SW 1271 (cell line): ENCODE measurements at places on chromosomes 13 and 19.

DNA sequence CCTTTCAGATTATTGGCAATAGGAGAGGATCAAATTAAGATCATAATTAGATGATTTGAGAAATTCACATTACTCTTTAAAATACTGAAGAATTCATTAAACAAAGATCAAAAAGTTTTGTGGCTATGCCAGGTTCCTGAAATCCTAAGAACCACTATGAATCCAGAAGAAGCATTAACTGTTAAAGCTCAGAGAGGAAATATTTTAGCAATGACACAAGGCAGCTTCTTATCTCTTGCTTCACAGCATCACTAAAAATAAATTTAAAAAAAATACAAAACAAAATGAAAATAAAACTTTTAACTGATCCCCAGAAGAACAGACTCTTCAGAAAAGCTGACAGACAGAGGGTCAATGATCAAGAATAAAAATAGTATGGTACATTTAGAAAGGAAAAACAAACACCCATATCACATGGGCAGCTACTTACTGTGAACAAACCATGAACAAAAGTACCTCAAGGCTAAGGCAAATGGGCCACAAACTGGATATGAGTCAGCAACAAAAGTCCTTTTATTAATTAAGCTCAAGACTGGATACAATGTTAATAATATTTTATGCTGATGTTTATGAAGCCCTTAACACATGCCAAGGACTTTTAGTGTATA, 19.6 kb downstream of the RNF6 start:
- no peak for DNase-seq

- DNase-seq, result no peak
Observed at GRCh38 chr13:101942038-101942437, 459.8 kb downstream of the FGF14 start.

- no peak for DNase-seq
Observed at GRCh38 chr13:21673789-21674489, 3.1 kb downstream of the FGF9 start.

DNA sequence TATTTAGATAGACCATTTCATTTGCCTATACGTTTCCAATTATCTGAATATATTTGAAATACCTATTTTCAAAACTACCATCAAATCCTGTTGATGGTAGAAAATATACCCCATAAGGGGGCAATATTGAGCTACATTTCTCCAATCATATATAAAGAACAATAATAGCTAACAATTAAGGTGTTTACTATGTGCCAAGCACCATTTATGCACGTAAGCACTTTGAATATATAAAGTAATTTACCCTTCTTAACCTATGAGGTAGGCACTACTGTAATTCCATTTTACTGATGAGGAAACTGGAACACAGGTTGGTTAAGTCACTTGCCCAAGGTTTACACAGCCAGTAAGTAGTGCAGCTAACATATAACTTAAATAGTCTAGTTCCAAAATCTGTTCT, 79.2 kb downstream of the UBL3 start:
- no peak for DNase-seq

DNA sequence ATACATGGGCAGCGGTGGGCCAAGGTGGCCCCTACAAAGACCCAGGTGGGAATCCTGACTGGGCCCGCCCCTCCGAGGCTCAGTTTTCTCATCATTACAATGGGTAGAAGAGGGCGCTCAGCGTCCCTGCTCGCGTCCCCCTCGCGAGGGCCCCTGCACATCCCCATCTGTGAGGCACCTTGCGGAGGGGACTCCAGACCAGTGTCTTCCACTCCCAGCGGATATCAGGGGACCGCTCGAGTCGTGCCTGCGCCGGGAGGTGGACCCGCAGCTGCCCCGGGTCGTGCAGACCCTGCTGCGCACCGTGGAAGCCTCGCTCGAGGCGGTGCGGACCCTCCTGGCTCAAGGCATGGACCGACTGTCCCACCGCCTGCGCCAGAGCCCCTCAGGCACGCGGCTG, 15.3 kb upstream of the COLGALT1 start:
- no peak for DNase-seq

GRCh38 chr19:16605553-16605994, 22.4 kb downstream of the MED26 start:
- no peak for DNase-seq

GRCh38 chr19:14056741-14057356, 5.0 kb downstream of the PALM3 start:
- DNase-seq, result no peak
